T-helper 9 cell (primary cell): ENCODE measurements at places on chromosomes 2 and 18.

GRCh38 chr2:237452861-237453260, 34.2 kb upstream of the MLPH start:
- DNase-seq: no peak

GRCh38 chr2:60337142-60337497, 216.3 kb downstream of the BCL11A start:
- DNase-seq: no peak

DNA sequence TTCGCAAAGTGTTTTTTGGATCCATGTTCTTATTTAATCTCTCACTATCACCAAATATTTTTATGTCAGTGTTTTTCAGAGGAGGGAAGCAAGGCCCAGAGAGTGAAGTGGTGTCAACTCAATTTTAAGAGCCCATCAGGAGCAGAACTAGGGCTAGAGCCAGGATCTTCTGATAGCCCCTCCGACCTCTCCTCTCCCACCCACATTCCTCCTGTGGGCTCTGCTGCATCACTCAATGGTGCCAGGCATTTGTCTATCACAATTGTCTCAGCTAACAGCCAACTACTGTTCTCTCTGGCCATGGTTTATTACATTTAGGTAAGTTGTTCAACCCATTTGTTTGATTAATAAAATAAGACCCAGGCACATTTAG, 68.6 kb downstream of the MAPK4 start:
- no peak for DNase-seq

DNA sequence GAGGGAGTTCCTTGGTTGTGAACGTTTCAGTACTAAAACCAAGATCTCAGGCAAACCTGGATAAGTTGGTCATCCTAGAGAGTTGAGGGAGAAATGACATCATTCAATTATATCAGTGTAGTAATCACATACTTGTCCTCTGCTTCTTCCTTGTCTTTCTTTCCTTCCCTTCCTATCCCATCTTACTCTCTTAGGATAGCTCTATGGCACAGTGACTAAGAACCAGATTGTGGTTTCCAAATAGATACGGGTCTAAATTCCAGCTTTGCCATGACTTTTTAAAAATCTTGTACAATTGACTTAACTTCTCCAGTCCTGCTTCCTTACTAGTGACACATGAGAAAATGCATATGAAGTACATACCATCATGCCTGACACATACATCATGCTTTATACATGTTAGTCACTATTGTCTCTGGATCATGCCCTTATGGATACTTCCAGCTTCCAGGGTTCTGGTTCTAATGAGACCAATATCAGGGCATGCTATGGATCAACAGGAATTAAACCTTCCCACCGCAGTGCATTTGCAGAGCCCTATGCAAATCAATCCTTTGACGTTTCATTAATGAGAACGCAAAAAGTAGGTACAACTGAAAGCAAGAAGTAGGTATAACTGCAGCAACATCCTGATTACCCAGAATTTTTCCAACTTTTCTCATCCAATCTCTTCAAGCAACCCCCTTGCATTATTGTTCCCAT, 168.0 kb upstream of the KLF7 start:
- DNase-seq: no peak

DNA sequence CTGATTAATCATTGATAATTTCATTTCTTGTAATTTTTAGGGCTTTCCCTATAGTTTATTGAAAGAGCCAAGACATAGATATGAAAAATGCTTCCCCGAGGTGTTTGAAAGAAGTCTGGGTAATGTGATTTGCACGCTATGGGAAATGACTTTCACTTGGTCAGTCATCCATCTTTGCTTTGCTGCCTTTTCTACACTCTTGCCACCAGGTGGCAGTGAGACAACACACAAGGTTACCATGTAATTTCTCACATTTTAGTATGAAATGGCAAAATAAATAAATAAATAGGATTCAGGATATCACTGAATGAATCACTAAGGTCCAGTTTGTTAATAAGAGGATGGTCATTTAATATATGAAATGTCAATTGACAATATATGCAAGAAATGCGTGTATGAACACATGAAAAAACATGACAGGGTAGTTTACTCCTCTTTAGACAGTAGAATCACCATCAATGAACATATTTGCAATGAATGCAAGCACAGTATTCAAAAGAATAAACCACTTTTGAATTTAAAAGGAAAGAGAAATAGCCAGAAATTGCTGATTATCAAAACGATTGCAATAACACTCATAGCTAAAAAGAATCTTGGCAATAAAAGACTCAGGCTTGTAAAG, 52.2 kb upstream of the KCNH7 start:
- DNase-seq: no peak

- no peak for DNase-seq
Observed at GRCh38 chr2:4247791-4248190, 544.4 kb downstream of the DCDC2C start.

DNA sequence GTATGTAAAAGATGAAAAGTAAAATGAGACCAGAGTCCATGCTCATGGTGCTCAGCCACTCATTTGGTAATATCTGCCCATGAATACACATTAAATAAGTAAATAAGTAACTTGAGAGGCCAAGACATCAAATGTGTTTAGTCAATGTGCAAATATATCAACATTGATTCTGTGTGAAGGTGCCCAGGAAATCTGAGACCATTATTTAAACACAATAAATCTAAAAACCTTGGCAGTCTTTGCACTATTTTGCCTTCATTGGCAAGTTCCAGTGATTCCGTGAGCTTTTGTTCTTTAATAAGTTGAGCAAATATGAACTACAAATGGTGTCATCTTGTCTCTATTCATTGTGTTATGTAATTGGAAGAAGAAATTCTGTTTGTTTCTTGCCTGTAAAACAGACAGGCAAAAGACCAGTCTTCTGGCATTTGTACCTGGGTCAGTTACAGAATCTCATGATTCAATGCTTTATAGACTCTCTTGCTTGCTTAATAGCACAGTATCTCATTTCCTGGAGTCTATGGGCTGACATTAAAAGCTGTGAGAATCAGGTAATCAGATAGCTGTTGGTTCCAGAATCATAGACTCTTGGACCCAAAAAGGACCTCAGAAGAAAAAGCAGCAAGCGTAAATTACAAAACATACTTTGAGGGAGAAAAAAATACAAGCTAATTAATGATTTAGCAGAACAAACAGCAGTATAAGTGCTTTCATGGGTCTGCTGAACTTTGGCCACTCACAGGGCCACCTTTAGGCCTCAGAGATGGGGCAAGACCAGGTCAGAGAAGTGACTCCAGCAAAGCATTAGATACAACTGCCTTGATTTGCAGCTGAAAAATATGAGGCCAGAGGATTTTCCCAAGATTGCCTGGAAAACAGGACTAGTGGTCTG, 20.0 kb upstream of the SERPINB3 start:
- DNase-seq: no peak

- no peak for DNase-seq
Observed at GRCh38 chr2:224736227-224736626, 20.1 kb upstream of the CCDC195 start.

GRCh38 chr2:106977717-106978116, 91.8 kb upstream of the ST6GAL2 start:
- no peak for DNase-seq

- no peak for DNase-seq
Observed at GRCh38 chr2:189709501-189710221, 35.2 kb downstream of the ANKAR start.
